ENCODE measurements at places on chromosomes 12 and 14.
A peak's percentile ranks its signal among the peaks of the same experiment; 100 is the strongest.

- DNase-seq, result no peak
Measured at GRCh38 chr12:120687578-120688289, 785 bp downstream of the MLEC start.

GRCh38 chr14:85604714-85605113 is 74.8 kb downstream of the FLRT2 start:
- DNase-seq, result no peak

DNA sequence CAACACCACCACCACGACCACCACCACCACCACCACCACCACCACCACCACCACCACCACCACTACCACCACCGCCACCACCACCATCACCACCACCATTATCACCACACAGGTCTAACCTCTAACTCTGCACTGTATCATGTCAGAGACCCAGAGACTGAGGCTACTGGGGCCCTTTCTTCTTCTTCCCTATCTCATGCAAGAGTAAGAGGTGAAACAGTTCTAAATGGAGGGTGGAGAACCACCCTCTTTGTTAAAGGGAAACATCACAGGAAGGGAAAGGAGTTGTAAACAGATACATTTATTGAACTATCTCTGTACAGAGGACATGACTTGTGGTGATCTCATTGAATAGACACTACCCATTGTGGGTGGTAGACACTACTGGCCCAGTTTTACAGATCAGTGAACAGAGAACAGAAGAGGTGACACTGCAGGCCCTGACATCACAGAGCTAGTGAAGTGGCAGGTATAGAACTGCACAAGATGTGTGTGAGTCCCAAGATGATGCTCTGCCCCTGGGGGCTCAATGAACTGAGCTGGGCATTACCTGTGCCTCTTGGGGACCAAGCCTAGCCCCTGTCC is 91.6 kb downstream of the FOXN3 start:
- DNase-seq, result no peak

DNA sequence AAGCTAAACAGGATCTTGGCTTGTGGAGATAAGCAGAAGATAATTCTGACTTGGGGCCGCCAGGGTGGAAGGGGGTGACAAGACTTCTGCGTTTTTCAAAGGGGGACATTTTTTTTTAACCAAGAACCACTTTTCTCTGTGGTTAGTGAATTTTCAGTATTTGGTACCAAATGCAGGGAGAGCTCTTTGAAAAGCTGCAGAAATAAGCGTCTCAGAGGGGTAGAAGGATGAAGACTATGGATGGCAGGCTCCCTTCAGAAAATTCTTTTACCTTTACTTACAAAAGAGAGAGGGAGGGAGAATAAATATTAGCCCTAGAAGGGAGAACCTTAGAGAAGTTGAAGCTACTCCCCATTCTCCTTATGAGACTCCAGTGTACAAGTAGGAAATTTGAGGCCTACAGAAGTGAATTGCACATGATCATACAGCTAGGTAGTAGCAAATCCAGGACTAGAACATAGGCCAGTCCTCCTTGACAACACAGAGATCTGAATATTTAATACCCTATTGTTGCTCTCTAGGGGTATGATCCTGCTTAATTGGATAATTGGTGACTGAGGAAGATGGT is 840 bp downstream of the MRPL52 start:
- no peak for DNase-seq

- DNase-seq, result no peak
Measured at GRCh38 chr14:34502545-34503225, 36.8 kb downstream of the EAPP start.

DNA sequence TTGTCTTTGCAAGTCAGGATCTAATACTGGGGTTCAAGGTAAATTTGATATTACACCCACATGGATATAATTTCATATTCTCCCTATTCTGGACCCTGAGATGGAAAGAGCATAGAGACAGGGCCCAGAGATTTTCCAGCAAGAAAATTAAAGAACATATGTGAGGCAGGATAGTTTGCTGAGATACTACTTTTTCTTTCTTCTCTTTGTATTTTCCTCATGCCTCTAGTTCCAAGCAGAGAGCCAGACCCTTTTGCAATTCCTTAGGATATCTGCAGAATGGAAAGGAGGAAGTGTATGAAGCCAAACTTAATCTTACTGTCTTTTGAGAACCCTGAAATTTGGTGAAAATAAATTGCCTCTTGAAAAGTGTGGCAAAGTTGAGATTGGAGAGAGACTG is 34.0 kb upstream of the RNASE3 start:
- no peak for DNase-seq

- DNase-seq, result no peak
Measured at GRCh38 chr12:117662620-117663395, 301.4 kb upstream of the NOS1 start.

- no peak for DNase-seq
Measured at GRCh38 chr12:124481257-124481750, 86.1 kb downstream of the NCOR2 start.

- no peak for DNase-seq
Measured at GRCh38 chr14:90308561-90308960, 23.2 kb downstream of the NRDE2 start.

GRCh38 chr12:121792607-121793439 is 665 bp downstream of the RHOF start:
- DNase-seq, result peak; percentile 67

GRCh38 chr12:33488036-33488435 is 48.4 kb upstream of the SYT10 start:
- DNase-seq, result no peak

DNA sequence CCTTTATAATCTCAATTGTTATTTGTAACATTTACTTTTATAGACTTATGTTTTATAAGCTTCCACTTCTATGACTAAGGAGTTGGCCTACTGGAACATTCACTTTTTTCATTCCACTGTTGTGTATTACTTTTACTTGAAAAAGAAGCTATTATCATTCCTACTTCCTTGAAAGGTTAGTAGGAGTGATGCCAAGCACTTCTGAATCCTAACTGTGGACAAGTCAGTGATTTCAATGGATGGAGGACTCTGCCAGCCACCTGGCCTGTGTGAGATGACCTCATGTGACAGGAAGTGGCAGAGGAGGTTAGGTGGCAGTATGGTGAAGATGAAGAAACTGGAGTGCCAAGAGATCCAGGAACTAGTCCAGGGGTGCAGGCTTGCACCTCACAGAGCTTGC is 46.0 kb downstream of the TECPR2 start:
- DNase-seq, result no peak

DNA sequence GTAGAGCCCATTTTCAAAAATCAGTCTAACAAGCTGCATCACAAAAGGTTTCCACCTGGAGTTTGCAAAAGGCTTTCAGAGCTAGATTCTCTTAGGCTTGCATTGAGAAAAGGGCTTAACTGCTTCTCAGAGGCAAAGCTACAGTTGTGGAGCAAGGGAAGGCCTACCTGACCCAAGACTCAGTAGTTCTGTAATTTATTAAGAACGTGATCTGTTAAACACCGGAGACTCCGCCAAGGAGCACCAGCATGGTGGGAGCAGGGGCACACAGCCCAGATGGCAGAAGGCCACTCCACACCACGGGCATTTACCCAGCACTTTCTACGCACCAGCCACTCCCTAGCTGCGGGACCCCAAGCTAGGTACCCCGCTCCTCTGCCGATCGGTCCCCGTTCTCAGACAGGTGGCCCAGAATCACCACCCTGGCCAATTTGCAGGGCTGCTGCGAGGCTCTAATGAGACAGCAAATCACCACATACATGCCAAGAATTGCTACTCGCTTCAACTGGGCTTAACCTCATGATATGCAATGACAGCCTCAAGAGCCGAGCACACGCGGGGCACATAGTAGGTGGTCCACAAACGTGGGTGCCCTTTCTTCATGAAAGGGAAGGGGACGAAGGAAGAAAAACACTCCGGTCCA is 1.5 kb downstream of the ITPK1 start:
- DNase-seq, result peak; percentile 51

GRCh38 chr12:101813117-101813516 is 17.6 kb downstream of the GNPTAB start:
- DNase-seq, result no peak

- DNase-seq, result no peak
Measured at GRCh38 chr12:123765504-123766035, 3.5 kb downstream of the DNAH10 start.

GRCh38 chr12:20174528-20175175 is 193.7 kb upstream of the PDE3A start:
- no peak for DNase-seq

GRCh38 chr14:98259881-98260280 is 1012.1 kb downstream of the BCL11B start:
- no peak for DNase-seq

DNA sequence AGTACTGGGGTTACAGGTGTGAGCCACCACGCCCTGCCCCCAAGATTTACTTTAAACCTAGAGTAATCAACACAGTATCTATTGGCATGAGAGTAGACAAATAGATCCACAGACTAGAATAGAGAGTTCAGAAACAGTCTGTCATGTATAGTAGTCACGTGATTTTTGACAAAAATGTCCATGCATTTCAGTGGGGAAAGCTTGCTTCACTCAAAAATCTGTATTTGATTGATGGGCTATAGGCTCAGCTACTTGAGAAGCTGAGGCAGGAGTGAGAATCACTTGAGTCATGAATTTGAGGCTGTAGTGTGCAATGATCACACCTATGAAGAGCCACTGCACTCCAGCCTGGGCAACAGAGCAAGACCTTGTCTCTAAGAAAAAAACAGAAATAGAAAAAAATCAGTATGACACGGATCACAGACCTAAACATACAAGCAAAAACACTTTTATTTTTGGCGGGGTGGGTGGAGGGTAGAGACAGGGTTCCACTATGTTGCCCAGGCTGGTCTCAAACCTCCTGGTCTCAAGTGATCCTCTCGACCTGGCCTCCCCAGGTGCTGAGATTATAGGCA is 7.6 kb upstream of the ORAI1 start:
- DNase-seq, result no peak

GRCh38 chr12:131738196-131738595 is 27.3 kb downstream of the SFSWAP start:
- no peak for DNase-seq

GRCh38 chr12:19238540-19238939 is 109.0 kb downstream of the PLEKHA5 start:
- no peak for DNase-seq

DNA sequence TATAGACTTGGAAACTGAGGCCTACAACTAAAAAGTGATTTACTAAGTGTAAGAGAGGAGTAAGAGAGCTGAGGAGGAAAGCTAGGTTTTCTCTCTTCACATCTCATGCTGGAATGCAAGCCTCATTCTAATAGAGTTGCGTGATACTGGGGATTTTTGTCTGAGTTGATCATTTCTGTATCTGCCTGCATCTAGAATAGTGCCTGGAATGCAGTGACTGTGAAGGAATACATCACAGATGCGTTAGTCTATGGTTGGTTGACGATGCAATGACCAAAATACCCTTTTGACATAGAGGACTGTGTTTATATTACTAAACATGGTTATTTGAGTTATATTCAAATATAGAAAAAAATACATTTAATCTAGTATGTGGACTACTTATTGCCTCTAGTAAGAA is 9.2 kb upstream of the TMEM117 start:
- no peak for DNase-seq

- DNase-seq, result no peak
Measured at GRCh38 chr12:111339321-111339938, 29.5 kb downstream of the PHETA1 start.

DNA sequence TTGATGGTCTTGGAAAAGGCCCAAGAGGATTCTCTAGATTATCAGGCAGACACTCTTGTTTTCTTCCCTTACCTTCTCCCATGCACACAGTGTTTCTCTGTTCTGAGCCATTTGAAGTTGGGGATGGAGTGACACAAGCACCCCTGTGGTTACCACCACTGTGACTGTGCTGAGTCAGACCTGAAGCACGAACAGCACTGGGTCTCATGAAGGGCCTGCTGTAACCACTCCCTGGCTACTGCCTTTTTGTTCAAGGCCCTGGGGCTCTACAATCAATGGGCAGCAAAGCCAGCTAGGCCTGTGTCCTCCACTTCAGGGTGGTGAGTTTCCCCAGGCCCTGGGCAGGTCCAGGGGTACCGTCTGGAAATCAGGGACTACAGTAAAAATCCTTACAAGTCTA is 65.5 kb downstream of the TSPAN8 start:
- DNase-seq, result no peak

DNA sequence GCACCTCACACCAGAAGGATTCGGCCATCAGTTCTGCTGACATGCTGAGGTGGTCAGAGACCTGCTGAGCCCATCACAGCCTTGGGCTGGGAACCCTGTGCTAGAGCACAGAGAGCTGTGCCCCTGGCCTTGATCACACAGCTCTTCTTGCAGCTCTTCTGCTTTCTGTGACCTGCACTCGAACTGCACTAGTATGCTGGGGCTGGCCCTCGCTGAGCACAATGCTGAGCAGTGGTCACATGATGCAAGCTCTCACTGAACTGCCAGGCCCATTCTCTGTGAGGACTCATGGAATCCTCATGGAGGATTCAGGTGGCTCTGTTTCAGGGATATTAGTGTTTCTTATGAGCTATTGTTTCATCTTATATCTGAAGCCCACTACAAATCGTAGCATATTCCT is 22.5 kb downstream of the FBXO21 start:
- DNase-seq, result no peak

- no peak for DNase-seq
Measured at GRCh38 chr12:110307372-110307771, 26.3 kb downstream of the ATP2A2 start.

DNA sequence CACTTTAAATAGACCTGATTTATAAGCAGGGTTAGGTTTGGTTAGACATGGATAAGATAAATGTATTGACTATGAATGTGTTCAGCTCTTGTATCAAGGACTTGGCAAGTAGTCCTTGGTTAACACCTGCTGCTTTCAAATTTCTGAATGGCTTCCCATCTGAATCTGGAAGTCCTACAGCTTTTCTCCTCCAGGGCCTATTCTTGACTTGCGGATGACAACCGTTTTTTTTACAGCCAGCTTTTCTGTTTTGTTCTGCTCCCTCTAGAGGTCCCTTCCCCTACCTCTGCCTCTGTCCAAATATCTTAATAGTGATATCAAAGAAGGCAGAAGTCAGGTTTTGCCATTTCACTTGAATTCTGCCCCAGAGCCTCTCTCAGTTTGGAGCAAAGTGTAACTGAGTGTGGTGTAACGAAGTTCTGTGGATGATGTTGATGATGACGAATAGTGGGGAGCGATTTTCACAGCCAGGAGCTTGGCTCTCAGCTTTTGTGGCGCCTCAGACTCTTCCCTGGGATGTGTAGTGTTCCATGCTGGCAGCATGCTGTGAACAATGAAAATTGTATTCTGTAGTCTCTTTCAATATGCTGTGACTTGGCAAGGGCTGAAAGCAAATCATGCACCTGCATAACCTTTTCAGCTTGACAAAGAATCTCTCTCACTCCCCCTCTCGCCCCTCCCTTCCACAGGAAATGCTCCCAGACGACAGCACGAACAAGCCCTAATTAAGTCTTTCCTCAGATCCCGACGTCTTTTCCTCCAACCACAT is 5.0 kb upstream of the SLC4A8 start:
- DNase-seq, result no peak

- DNase-seq, result no peak
Measured at GRCh38 chr14:94542111-94542810, 19.0 kb upstream of the SERPINA4 start.

GRCh38 chr12:105431537-105432100 is 101.1 kb downstream of the C12orf75 start:
- no peak for DNase-seq

DNA sequence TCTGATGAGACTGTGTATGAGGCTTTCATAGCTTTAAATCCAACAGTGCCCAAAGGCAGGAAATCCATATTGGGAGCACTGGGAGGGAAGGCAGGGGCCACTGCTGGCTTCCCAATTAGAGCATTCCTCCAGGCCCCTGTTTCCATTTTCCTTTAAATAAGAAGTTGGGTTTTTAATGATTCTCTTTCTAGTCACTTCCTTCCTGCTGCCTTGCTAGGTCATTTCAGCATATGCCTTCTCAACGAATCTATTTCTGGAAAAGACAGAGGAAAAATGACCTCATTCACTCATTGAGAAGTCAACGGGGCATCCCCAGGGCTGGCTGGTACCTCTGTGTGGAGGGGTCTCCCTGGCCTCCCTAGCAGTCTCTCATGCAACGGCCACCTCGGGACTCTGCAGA is 43.5 kb downstream of the IGF1 start:
- no peak for DNase-seq
